Motor neuron (in vitro differentiated cells): ENCODE measurements at places on chromosomes 5 and 9.

- ATAC-seq = no peak
These were observed 25.1 kb upstream of the LPCAT1 start for GRCh38 chr5:1548702-1549474.

- no peak for ATAC-seq
These were observed 270.0 kb downstream of the AGTPBP1 start for GRCh38 chr9:85471791-85472190.

DNA sequence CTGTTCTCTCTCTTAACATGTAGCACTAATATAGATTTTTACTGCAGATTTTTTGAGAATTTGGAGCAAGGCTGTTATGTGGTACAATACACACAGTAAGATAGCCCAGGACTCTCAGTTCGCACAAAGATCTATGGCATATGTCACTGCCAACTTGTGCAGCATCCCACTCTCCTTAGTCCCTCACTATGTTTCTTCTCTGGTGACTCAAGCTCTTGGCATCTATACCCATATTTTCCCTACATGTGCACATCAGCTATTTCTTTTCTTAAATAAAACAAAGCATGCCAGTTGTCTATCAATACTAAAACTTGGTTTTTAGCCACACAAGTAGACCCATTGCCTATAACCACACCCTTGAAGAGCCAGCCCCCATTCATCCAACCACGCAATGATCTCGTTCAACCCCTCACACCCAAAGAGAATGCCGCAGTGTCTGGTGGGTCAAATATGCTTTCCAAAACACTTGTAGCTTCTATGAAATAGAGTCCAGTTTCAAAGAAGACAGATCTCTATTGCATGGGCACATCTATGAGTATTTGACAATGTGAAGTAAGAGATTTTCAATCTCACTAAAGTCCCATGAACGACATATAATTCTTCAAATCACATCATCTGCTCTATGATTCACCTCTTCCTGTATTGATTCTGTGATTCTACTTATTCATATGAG lies 18.2 kb upstream of the IL7R start:
- no peak for ATAC-seq

- no peak for ATAC-seq
These were observed 662.4 kb upstream of the PTPRD start for GRCh38 chr9:11275158-11275695.

- no peak for ATAC-seq
These were observed 63.8 kb downstream of the IL31RA start for GRCh38 chr5:55914971-55915370.

GRCh38 chr5:60366489-60366888 lies 333.5 kb downstream of the DEPDC1B start:
- no peak for ATAC-seq

GRCh38 chr5:169711551-169712225 lies 74.6 kb downstream of the DOCK2 start:
- ATAC-seq = peak; percentile 82

DNA sequence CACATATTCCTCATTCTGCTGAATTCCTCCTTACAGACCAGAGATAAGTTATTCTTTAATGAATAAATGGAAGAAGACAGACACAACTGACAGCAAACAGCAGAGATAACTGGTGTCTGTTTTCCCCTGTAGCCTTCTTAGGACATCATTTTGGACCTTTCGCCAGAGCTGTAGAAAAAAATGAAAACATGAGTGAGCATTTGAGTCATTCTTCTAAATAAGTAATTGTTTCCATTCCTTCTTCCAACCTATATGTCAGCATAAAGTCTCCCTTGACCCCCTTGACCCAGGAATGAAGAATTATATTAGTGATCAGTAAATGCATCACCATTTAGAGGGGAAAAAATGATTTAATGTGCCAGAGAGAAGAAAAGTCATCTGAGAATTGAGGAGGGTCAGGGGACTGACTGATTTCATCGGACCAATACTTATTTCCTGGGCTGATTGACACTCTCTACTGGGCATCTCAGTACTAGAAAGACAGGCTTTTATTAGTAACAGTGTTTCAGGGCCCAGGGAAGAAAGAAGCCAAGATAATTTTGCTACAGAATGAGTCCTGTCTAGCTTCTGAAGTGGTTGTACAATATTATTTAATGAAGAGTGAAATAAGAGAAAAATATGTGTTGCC lies 597.0 kb downstream of the PSAT1 start:
- peak; percentile 94 for ATAC-seq

DNA sequence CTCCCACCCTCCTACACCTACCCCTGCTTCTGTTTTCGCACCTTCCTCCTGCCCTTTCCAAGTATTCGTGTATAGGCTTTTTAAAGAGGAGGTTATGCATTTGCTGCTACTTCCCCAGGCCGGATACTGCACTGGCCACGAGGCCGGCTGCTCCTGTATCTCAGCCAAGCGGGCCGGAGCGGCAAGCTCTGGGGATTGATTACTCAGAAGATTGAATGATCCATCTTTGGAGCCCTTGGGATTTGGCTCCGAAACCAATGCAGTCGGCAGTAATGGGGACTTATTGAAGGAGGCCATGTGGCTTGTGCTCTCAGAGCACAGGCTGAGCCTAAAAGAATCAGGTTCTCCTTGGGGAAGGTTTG lies 405.3 kb downstream of the TLE4 start:
- peak; percentile 53 for ATAC-seq

DNA sequence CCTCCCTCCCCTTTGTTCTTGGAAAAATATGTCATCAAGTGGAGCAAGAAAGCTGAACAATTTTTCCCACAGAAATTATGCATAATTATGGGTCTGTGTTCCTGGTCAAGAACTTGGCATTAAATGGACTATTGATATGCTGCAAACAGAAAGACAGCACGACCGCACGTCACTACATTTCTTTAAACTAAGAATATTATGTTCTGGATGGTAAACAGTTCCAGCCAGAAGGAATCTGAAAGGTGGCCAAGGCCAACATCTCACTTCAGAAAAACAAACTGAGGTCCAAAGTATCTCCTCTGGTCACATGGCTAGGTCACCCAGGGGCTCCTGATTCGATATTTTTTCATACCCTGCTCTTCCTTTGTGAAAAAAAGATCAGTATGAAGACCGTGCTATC lies 173.3 kb upstream of the GAS1 start:
- ATAC-seq = no peak

DNA sequence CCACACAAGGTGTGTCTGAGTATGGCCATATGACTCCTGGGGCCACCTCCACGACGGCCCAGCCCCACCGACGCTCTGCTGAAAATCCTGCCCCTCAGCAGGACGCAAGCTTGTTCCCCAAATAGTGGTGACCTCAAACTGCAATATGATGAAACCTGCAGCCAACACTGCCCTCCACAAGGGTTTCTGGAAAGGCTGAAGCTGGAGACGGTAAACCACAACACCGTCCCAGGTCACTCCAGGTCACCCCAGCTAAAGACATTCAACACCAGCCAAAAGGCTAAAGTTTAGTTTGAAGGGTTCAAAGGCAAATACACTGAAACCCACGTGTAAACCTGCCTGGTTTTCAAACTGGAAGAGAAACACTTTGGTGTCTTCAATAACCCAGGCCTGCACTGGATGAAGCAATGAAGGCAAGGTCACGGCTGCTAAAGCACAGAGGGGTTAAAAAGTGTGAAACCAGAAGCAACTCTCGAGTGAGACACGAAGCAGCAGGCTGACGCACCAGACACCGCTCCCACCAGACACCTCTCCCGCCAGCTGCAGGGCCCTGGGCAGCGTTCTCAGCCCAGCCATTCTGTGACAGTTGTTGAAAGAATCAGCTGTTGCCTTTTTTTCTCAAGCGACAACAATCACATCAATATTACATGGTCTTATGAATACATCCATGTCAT lies 1.8 kb upstream of the LHX3 start:
- ATAC-seq = no peak

DNA sequence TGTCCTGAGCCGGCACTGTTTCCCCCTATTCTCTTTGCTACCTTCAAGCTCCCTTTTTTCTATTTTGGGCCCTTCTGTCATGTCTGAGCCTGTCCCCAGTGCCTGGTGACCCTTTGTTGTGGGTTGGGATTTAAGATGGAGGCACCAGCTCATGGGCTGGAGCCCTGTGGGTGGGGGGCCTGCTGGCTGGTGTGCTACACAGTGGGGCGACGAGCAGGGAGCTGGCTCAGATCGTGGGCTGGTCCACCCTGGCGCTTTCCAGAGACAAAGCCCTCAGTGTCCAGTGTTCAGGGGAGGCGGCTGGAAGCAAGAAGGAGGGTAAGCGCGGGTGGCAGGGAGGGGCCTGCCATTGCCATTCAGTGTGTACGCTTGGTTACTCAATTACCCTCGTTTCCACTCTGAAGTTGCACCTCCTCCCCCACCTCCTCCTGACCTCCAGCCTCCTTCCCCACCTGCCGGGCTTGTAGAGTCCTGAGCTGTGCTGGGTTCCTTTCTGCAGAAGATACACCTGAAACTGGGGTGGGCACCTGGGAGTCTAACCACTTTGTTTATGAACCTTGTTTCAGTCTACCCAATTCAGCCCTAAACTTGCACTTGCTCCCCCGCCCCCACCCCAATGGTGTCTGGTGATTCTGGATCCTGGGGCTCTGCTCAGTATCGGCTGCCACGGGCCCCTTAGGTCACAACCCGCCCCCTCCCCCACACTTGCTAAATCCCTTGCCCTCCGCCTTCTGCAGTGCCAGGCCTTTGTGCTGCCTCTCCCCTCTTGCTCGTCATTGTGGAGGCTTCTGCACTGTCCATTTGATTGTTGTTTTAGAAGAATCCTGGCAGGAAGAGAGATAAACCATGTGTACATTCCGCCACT lies 49.9 kb downstream of the MVB12B start:
- no peak for ATAC-seq

DNA sequence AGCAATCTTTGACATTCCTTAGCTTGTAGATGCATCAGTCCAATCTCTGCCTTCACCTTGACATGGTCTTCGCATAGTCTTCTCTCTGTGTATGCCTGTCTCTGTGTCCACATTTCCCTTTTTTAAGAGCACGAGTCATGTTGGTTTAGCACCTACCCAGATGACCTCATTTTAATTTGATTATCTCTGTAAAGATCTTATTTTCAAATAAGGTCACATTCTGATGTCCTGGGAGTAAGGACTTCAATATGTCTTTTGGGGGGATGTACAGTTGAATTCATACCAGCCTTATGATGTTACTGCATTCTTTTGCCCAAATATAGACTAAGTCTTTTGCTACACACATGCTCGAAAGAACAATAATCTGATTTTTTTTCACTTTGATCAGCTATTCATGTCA lies 6.9 kb downstream of the KCTD16 start:
- ATAC-seq = no peak

DNA sequence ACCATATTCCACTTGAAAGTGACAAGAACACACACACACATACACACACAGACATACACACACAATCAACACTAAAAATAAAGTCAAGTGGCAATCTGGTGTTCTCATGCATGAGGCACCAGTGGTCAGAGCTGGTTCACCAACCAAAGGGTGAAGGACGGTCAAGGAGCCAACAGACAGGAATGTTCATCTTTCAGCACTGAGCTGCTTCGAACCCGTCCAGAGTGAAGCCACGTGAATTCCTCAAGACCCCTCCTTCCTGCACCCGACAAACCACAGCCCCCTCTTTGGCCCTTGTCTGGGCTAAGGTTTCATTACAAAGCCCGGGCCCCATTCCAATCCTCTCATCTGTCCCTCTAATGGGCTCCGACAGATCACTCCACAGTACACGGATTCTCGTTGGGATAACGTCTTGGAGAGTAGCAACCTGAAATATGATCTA lies 84.5 kb upstream of the SMIM23 start:
- no peak for ATAC-seq

DNA sequence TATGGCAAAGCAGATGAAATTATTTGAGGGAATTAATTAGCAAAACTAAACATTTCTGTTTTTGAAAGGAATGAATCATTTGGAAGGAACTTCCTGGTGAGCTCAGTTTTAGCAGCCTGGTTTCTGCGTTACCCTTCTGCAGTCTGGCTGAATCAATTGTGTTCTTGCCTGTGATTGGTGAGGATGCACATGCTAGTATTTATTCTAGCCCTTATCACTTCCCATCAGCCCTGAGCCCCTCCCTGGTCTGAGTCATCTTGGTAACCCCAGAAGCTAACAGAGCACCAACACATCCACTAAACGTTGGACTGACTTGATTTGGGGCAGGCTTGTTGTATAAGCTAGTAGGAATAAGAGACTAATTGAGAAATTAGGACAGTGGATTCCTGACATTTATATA lies 6.6 kb downstream of the TJP2 start:
- peak; percentile 94 for ATAC-seq

- ATAC-seq = no peak
These were observed 15.0 kb downstream of the ANKRD33B start for GRCh38 chr5:10578869-10579268.

- peak; percentile 86 for ATAC-seq
These were observed at the start of gene IL11RA for GRCh38 chr9:34651876-34652601. Gene IL11RA, plus strand, starts transcription at chr9:34652185. Its CDS starts 3,033 bp downstream, at chr9:34655218.

DNA sequence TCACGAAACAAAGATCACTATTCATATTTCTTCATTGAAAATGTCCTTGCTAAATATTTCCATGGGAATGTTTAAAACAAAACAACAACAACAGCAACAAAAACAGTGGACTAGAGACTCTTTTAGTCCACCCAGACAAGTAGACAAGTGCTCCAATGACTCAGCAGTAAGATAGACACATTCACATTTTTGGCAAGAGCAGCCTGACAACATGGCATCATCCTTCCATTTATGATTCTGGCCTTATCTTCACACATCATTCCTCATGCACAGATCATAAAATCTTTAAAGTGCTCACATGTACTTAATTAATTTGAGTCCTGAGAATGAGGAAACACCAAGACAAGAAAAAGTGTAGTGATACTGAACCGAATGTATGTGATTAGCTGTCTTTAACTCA lies 132.6 kb upstream of the PDE4D start:
- no peak for ATAC-seq

- no peak for ATAC-seq
These were observed 645.2 kb upstream of the PTPRD start for GRCh38 chr9:11257992-11258391.

DNA sequence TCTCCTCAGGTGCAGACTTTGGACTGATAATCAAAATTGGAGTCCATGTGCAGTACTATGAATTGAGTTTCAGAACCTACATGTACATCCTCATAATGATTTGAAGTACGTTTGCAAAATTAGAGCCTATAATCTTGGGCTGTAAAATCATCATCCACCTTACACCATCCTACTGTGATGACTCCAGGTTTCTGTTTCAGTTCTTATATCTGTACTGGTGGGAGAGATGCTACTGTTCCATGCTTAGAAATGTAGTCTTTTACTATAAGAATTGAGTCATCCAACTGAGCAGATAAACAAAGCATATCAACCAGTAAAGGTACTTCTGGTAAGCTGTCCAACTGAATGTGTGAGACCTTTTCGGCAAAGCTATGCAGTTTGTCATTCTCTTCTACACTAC lies 586.3 kb upstream of the FAM174A start:
- ATAC-seq = no peak

DNA sequence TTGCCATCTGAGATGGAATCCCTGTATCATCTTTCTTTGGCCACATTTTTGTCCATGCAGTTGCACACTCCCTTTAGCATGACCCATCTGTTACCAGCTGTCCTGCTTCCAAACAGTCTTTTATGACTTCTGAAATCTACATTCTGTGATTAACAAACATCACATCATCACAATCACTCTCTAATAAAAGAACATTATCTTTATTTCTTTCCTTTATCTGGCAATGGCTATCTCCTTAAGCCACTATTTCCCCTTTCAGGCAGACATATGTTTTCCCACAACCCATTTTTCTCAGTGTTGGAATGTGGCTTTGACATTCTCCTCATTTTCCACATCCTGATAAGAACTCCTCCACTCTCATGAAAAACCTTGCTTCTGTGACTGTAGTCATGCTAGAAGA lies 141.0 kb downstream of the ST8SIA4 start:
- ATAC-seq = no peak

- no peak for ATAC-seq
These were observed 27.6 kb downstream of the ACTL7A start for GRCh38 chr9:108889649-108890067.
